ENCODE measurements at places on chromosomes 16 and 17. TPM values are rescaled to one million over a fixed set of nuclear protein-coding genes. Genes with fewer than 3 reads are reported as not detected.

OR1A1 gene
- total RNA-seq: not detected

TP53TG3F gene
- total RNA-seq: not detected

DPEP2 gene
- total RNA-seq: 0.82 TPM

GID4 gene
- total RNA-seq: 7.7 TPM

ORC6 gene
- 6.5 TPM for total RNA-seq

HIGD1B gene
- total RNA-seq: 3.7 TPM

KRT15 gene
- not detected for total RNA-seq

CTRL gene
- 2.0 TPM for total RNA-seq

GAST gene
- not detected for total RNA-seq

C16orf96 gene
- 0.41 TPM for total RNA-seq

STAC2 gene
- under 0.01 TPM for total RNA-seq

NUBP1 gene
- total RNA-seq: 14.3 TPM

CETP gene
- 0.82 TPM for total RNA-seq

NACA2 gene
- total RNA-seq: not detected

KIF1C gene
- total RNA-seq: 10.2 TPM

RFFL gene
- total RNA-seq: 5.3 TPM

SPATA32 gene
- total RNA-seq: not detected

TRIM16 gene
- total RNA-seq: 63.6 TPM

TEX14 gene
- under 0.01 TPM for total RNA-seq

LAT gene
- 0.41 TPM for total RNA-seq

DOC2B gene
- total RNA-seq: 35.1 TPM

ENKD1 gene
- total RNA-seq: 9.4 TPM

CD300E gene
- under 0.01 TPM for total RNA-seq

CFAP97D1 gene
- total RNA-seq: not detected

ZNF174 gene
- total RNA-seq: 10.2 TPM

WNK4 gene
- 0.41 TPM for total RNA-seq

LUC7L3 gene
- total RNA-seq: 115 TPM

CPNE7 gene
- 15.1 TPM for total RNA-seq

CD300LB gene
- not detected for total RNA-seq

KRTAP1-1 gene
- total RNA-seq: not detected

PIMREG gene
- total RNA-seq: 4.1 TPM

NHLRC4 gene
- 0.41 TPM for total RNA-seq

SPIRE2 gene
- total RNA-seq: 14.7 TPM

ACAP1 gene
- 0.41 TPM for total RNA-seq

CIBAR2 gene
- total RNA-seq: 0.41 TPM

TBKBP1 gene
- 13.9 TPM for total RNA-seq

SLC13A5 gene
- 0.41 TPM for total RNA-seq

MYLK3 gene
- total RNA-seq: 0.41 TPM

CDR2L gene
- total RNA-seq: 3.3 TPM

PMP22 gene
- 9.4 TPM for total RNA-seq

KRTAP4-4 gene
- not detected for total RNA-seq

HASPIN gene
- total RNA-seq: 0.82 TPM

RNF157 gene
- total RNA-seq: 18.3 TPM

HOXB3 gene
- not detected for total RNA-seq

HEXIM2 gene
- 8.2 TPM for total RNA-seq

EMP2 gene
- total RNA-seq: 2.4 TPM

CTRB1 gene
- total RNA-seq: not detected

ST6GALNAC2 gene
- total RNA-seq: not detected

ERI2 gene
- total RNA-seq: 22.0 TPM

SEZ6L2 gene
- 43.2 TPM for total RNA-seq

Data from frontal cortex (tissue), 4 donors.